Right atrium auricular region (tissue), 2 donors: ENCODE measurements at places on chromosomes 1 and 21. TPM values are rescaled to one million over a fixed set of nuclear protein-coding genes. Genes with fewer than 3 reads are reported as not detected.

DNA sequence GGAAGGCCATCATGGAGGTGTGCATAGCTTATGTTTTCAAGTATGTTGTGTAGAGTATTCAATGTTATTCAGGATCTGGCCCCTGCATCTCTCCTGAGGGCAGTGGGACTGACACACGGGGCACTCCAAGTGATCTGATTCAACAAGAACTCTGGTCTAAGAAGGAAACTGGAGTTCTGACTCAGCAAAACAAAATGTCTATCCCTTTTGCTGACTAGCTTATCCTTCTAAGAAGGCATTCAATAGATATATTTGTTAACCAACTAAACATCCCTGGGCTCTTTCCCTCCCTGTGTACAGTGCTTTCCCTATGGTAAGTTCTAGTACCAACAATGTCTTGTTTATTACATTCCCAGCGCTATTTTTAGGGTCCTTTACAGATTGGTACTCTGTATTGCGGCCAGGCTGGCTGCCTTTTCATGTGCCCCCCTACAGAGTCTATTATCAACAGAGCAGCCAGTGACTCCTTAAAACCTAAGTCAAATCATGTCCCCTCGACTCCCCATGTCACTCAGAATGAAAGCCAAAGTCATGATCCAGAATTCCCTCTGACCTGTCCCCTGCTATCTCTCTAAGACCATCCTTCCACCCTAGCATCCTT lies 304.9 kb downstream of the KCNH1 start:
- no peaks in the 10 kb centered on the region for H3K27me3 ChIP-seq
- H3K4me1 ChIP-seq = no peaks in the 10 kb centered on the region
- no peak for DNase-seq

- DNase-seq = no peak
- no peak overlapping the region for H3K4me3 ChIP-seq
- no peaks in the 10 kb centered on the region for H3K36me3 ChIP-seq
- no peaks in the 10 kb centered on the region for H3K4me1 ChIP-seq
These were observed 60.3 kb upstream of the GPR153 start for GRCh38 chr1:6321205-6321604.

- no peaks in the 10 kb centered on the region for H3K4me1 ChIP-seq
- H3K4me3 ChIP-seq = no peak overlapping the region
- H3K36me3 ChIP-seq = no peaks in the 10 kb centered on the region
- H3K27me3 ChIP-seq = no peaks in the 10 kb centered on the region
- H3K27ac ChIP-seq = no peak overlapping the region
- DNase-seq = no peak
These were observed 296.0 kb downstream of the HHAT start for GRCh38 chr1:210624722-210625121.

DNA sequence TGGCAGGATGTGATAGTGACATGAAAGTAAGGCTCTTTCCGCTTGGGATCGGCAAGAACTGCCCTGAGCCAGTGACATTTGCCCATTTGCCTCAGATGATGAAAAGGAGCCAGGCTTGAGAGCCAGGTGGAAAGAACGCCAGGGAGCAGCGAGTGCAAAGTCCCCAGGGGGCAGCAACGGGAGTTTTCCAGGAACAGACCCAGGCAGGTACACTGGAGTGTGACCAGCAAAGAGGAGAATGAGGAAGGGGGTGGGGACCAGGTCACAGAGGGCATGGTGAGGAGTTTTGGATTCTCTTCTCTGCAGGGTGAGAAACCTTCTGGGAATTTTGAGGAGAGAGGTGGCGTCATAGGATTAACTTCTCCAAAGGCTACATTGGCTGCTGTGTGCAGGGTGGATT lies 10.8 kb upstream of the ETS2 start:
- H3K27ac ChIP-seq = no peak overlapping the region
- H3K27me3 ChIP-seq = no peaks in the 10 kb centered on the region
- H3K4me3 ChIP-seq = no peak overlapping the region
- no peaks in the 10 kb centered on the region for H3K36me3 ChIP-seq
- no peaks in the 10 kb centered on the region for H3K4me1 ChIP-seq
- DNase-seq = no peak

SAMSN1 gene
- total RNA-seq = 3.2 TPM

CSF1 gene
- total RNA-seq = 48.4 TPM

GRCh38 chr1:103327054-103327719 lies 198.3 kb upstream of the RNPC3 start:
- H3K27ac ChIP-seq = no peak overlapping the region
- no peaks in the 10 kb centered on the region for H3K4me1 ChIP-seq
- DNase-seq = no peak
- no peaks in the 10 kb centered on the region for H3K27me3 ChIP-seq
- H3K4me3 ChIP-seq = no peak overlapping the region
- H3K36me3 ChIP-seq = no peaks in the 10 kb centered on the region
